ENCODE measurements at places on chromosomes 5 and 9.

GRCh38 chr9:101117161-101117560, 88.6 kb downstream of the PLPPR1 start:
- no peak for DNase-seq

GRCh38 chr9:23849379-23850035, 23.5 kb upstream of the ELAVL2 start:
- peak; percentile 50 for DNase-seq

GRCh38 chr9:88659126-88659525, 124.1 kb downstream of the NXNL2 start:
- DNase-seq = no peak

GRCh38 chr5:180742727-180743126, 2.9 kb upstream of the OR2Y1 start:
- DNase-seq = no peak

DNA sequence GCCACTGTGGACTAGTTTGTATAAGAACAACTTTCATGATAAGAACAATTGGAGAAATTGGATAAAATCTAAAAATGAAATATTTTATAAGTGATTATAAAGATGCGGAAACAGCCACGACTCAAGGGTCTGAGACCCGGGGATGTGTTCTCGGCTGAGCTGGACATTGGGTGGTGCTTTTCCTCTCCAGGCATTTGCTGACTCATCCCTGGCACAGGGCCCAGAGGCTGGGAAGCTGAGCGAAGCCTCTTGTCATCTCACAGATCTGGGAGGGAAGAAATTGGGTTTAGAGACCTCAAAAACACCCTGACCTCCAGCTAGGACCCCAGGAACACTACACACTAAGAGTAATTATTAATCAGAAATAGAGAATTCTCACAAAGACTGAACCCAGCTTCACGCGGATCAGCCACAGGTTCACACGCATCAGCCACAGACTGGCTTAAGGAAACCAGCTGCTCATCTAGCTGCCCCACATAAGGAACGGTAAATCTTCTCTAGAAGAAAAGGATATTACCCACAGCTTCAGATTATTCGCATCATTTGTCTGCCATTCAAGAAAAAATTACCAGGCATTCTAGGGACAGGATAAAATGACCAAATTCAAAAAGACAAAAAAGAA, 2.8 kb upstream of the OR2V1 start:
- no peak for DNase-seq

DNA sequence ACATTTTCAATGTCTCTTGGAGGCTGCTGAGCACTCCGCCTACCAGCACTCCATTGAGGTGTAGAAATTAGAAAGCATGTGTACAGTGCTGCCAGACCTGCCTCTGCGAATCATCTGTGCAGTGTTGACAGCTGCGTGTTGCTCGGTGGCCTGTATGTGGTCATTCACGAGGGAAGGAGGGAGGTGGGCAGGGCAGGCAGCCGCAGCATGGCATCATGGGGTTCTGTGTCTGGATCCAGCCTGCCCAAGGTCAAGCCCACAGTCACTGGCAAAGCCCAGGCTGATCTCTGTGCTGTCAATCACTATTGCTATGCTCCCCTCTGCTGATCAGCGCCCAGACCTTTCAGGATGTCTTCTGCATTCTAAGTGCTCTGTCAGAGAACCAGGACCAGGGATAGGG, 8.0 kb upstream of the PDZD2 start:
- DNase-seq = no peak

- peak; percentile 61 for DNase-seq
These were observed 310.8 kb downstream of the DRD1 start for GRCh38 chr5:175133185-175133584.

- no peak for DNase-seq
These were observed 116.7 kb downstream of the ROR2 start for GRCh38 chr9:91833096-91833877.

GRCh38 chr5:172370648-172371545, 83.4 kb downstream of the SH3PXD2B start:
- peak; percentile 80 for DNase-seq

DNA sequence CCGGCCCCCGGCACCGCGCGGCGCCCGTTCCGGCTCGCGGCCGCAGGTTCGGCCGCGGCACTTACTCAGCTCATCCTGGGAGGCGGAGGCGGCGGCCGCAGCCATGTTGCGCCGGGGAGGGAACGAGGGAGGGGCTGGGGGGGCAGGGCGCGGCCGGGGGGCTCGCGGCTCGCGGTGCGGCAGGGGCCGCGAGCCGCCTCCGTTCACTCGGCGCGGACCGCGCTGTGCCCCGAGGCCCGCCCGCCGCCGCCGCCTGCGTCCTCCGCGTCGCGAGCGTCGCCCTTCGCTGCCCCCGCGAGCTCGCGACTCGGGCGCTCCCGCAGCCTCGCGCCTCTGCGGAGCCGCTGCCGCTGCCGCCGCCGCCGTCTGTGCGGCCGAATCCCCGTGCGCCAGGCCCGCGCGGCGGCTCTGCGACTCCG, 735 bp downstream of the ECPAS start:
- DNase-seq = peak; percentile 80

DNA sequence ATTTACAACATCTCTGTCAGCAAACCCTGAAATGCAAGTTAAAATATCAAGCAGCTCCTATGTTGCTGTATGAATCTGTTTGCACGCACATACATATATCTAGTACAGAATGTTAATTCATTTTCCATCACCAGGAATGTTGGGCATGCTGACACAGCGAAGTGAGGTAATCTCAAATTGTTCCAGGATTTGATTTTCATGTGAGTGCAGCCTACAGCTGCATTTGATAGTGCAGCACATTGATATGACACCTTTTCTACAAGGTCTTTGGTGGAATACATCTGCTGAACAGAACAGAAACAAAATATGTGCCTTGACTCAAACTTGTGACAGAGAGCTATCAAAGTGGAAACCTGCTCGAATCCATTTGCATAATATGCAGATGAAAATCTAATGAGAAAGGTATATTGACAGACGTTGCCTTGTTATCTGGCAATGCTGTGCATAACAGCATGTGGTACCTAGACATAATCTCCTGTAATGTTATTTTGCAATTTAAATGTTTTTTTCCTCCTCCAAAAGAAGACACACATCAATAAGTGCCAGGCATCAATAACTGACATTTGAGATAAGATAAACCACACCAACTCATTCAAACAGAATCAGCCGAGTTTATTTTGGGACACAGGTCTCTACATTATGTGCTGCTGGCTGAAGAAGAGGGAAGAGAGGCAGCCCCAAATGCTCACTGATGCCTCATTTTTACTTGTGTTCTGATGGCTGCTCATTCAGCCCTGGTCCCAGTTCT, 512.2 kb downstream of the ZNF608 start:
- DNase-seq = no peak

DNA sequence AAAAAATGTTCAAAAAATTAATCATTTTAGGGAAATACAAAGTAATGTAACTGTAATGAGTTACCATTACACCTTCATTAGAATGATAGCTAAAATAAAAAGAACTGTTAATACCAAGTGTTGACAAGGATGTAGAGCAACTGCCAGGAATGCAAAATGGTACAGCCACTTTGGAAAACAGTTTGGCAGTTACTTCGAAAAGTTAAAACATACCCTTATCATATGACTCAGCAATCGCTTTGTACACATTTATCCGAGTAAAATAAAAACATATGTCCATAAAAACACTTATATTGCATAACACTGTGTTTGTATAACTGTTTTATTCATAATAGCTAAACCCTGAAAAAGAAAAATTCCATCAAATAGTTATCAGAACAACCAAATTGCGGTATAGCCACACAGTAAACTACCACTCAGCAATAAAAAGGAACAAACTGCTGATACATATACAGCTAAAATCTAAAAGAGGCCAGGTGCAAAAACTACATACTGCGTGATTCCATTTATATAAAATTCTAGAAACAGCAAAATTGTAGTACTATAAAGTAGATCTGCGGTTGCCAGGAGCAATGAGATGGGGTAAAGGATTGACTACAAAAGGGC, 61.7 kb downstream of the RFX3 start:
- DNase-seq = no peak

- DNase-seq = no peak
These were observed 443.9 kb downstream of the TLE1 start for GRCh38 chr9:81245254-81245956.

DNA sequence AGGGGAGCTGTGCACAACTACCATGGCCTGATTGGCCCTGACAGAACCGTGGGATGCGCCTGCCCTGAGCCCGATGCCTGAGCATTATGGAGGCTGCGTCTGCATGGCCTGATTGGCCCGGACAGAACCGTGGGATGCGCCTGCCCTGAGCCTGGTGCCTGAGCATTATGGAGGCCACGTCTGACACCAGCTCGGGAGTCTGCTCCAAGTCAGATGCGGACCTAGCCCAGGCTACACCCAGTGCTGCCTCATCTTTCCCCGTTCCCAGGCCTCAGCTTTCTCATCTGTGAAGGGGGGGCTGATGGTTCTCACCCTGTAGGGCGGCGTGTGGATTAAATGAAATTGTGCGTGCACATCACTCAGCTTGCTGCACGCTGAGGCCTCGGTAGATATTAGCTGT, 7.3 kb downstream of the CEP72 start:
- no peak for DNase-seq

GRCh38 chr5:14884062-14884612, 12.6 kb upstream of the ANKH start:
- no peak for DNase-seq
